ENCODE measurements at places on chromosomes 3 and 15.
A peak's percentile ranks its signal among the peaks of the same experiment; 100 is the strongest.

DNA sequence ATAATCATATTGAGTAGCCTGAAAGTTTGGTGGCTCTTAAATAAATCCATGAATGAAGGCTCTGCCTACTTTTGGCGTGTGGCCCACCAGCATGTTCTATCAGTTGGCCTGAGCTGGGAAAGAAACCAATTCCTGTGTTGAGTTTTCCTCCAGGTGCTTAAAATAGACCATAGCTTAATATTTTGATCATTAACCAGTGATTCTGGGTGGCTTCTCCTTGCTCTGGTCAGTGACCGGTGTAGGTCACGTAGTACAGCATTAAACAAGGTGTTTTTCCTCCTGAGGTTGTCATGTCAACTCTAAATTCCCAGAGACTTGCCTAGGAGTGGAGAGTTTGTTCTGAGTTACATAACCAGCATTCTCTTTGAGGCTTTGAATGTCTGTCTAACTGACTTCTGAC lies 1.3 kb downstream of the HHLA2 start:
- no peak for DNase-seq

DNA sequence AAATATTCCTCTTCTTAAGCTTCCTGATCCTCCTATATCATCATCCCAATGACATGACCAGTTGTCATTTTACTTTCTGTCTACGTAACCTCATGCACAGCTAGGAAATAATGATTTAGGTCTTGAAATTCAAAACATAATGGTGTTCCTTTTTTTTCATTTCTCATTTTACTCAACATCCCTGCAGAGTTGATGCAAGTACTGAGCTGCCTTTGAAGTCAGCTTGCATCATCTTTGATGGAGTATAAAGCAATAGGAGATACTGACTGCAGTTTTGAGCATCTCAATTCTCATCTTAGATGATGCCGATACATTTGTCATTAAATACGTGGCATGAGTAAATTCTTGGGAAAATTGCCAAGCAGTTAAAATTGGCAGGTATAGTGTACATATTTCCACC lies 346.1 kb downstream of the ZIC1 start:
- no peak for DNase-seq

DNA sequence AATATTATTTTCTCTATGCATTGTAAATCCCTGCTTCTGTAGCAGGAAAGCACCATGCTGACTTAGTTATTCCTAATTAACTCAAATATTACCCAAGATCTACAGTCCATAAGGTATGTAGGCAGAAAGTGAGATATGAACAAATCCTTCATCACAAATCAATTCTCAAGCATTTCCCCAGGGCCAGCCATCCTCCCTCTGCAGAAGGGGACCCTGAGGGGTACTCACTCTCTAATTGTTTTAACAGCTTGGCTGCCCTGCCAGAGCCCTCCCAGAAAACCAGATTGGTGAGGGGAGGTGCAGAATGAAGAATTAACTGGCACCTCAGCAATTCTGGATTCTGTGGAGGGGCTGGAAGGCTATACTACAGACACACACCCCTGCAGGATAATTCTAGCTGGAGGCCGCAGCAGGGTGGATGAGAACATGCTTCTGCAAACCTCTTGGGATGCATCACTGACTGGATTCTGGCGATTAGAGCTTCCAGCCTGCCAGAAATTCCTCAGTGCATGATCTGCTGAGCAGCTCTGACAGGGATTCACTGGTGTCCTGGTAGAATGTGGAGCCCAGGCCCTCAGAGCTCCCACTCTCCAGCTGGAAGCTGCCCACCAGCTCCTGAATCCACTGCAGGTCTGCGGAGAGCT lies 88.6 kb upstream of the HERC1 start:
- no peak for DNase-seq

DNA sequence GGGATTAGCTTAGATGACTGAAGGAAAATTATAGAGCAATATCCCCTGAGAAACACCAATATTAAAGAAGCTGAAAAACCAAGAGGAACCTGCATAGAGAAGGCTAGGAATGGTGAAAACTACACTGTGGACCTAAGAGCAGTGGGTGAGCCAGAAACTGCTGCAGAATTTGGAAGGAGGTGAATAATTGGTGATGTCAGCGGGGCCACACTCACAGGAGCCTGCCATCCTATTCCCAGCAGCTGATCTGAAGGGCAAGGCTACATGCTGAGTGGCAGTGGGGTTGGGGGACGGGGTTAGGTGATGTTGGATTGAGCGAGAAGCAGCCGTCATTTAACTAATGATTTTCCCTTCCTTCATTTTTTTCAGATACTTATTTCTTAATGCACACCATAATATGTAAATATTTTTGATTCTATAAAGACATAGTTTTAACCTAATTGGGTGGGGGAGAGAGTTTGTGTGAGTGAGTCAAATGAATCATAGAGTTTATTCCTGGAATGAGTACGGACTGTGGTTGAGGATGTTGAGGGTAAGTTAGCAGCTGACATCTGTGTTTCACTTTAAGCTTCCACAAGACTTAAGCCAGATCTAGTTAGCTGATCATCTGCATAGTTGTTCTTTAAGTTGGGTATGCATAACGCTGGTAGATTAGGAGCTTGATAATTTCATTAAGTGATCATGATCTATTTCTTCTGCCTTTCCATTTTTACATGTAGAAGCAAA lies 222.8 kb downstream of the PTPRG start:
- no peak for DNase-seq

- no peak for DNase-seq
Measured at GRCh38 chr15:44298878-44299277, 10.4 kb downstream of the GOLM2 start.

DNA sequence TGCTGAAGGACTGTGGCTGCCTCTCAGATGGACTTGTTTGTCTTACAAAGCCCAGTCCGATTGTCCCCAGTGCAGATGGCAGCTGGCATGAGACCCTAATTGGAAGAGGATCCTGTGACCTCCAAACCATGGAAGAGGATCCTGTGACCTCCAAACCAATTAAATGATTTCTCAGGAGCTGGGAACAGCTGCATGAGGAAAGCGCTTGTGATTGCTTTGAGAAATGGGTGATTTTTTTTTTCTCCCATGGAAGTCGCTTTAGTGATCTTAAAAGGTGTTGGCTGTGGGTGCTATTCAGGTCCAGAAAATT lies 68.4 kb upstream of the LARS2 start:
- no peak for DNase-seq

- DNase-seq = no peak
Measured at GRCh38 chr15:90101130-90101968, 919 bp downstream of the IDH2 start.

GRCh38 chr15:93495799-93496637 lies 407.0 kb upstream of the RGMA start:
- DNase-seq = no peak

DNA sequence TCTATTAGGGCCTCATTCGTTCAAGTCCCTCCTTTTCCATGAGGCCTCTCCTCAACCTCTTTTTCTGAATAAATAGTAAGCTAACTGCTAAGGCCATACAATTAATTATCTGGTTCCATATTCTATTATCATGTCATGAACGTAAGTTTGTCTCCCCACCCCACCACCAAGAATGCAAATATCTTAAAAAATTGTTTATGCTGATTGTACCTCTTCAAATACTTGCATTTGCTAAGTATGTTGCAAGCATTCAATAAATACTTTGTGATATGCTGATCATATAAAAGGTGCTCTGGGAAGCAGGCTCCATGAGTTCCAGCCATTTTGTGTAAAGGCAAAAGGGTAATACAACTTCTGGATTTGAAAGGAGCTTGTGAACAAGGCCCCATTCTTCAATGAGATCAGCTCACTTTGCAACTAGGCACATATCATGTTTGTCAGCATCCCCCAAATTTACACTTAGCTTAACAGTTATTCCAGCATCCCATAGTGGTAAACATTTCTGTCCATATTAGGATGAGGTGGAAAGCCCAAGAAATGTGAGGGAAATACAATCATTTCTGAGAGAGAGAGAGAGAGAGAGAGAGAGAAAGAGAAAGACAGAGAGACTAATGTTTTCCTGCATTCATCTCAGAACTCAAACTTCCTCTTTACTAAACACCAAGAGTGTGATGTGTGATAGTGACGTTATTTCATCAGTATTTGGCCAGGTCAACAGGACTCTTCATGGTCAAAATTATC lies 33.2 kb downstream of the SLC12A8 start:
- DNase-seq = no peak

- no peak for DNase-seq
Measured at GRCh38 chr3:187210545-187211327, 13.4 kb downstream of the RTP1 start.

DNA sequence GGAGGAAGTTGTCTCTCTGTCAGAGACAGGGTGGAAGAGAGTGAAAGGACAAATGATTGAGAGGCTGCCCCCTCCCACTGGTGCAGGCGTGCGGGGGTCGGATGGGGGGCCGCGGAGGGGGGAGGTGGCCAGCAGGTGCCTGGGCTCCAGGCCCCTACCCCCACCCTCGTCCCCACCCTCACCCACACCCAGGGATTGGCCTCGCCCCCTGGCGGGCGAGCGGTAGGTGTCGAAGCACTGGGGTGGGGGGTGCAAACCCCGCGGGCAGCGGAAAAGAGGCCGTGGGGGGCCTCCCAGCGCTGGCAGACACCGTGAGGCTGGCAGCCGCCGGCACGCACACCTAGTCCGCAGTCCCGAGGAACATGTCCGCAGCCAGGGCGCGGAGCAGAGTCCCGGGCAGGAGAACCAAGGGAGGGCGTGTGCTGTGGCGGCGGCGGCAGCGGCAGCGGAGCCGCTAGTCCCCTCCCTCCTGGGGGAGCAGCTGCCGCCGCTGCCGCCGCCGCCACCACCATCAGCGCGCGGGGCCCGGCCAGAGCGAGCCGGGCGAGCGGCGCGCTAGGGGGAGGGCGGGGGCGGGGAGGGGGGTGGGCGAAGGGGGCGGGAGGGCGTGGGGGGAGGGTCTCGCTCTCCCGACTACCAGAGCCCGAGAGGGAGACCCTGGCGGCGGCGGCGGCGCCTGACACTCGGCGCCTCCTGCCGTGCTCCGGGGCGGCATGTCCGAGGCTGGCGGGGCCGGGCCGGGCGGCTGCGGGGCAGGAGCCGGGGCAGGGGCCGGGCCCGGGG lies at the start of gene KAT2B:
TSS of gene KAT2B (plus strand) at position 682 of the 783 bp plus-strand sequence. CDS start at position 714, 32 bp downstream.
- peak; percentile 69 for DNase-seq

DNA sequence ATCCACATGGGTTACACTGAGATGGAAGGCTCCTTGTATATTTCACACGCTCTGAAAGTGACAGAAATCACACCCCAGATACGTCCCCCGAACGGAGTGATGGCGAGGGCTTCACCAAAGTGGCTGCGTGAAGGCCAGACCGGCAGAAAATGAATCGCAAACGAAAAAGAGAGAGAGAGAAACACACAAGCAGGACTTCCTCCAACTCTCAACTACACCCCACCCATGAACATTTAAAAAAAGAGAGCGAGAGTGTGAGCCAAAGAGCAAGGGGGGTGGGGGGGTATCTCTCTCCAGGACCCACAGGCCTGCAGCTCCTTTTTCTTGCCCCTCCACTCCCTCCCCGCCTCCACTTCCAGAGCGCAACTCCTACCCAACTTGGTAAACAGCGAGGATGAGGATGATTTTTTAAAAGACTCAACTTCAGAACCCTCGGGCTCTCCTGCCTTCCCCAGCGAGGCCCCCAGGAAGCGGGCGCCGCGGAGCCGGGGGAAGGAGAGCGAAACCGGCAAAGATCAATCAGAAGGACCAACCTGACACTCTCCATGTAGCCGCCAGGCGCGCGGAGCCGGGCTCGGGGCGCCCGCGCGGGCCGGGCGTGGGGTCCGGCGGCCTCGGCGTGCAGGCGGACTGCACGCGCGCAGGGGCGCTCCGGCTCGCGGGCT lies 519.1 kb downstream of the FOXP1 start:
- no peak for DNase-seq

DNA sequence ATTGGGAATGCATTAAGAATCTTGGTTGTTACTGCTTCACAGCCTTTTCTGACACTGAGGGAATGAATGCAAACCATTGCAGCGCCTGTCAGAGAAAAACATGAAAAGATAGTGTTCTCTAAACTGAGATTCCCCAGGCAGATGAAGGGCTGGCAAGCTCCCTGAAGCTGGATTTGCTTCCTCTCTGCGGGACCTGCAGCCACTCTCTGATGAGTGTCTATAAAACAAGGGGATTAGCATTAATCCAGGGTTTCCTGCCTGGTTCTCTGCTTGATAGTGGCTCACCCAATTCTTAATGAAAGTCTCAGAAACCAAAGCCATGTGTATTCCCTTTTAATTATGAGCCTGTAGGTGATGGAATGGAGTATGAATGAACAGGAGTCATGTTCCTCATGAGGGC lies 344.3 kb upstream of the UMPS start:
- no peak for DNase-seq

- no peak for DNase-seq
Measured at GRCh38 chr3:165641569-165642310, 195.5 kb downstream of the BCHE start.

DNA sequence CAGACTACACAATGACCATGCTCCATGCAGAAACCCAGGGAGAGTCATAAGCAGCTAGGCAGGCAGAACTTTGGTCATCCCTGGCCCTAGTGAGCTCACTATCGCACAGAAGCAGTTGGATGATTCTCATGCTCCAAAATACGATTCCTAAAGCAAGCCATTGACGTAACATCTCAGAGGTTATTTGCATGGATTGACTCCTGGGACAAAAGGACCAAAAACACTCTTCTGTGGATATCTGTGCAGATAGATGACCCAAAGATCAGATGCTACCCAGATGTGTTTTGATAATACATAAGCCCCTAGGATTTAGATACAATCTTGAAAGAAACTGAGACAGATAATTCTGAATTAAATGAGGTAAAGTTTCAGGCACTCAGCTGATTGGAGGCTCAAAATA lies 33.4 kb upstream of the STT3B start:
- DNase-seq = no peak

DNA sequence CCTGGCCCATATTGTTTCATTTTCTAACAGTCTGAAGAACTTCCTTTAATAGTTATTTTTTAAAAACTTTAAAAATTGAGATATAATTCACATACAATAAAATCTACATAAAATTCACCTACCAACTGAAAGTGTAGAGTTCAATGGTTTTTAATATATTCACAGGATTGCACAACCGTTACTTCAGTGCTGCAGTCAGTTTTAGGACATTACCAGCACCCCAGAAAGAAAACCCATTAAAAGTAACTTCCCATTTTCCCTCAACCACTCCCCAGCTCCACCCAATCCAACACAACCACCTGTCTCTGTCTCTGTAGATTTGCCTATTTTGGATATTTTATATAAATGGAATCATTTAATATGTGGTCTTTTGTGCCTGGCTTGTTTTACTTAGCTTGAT lies 29.6 kb downstream of the MGA start:
- DNase-seq = no peak

GRCh38 chr15:39625856-39626255 lies 45.0 kb downstream of the THBS1 start:
- DNase-seq = no peak

- DNase-seq = no peak
Measured at GRCh38 chr3:56145410-56145809, 322.9 kb downstream of the ERC2 start.

GRCh38 chr15:78422571-78423340 lies 15.3 kb upstream of the IREB2 start:
- DNase-seq = no peak

DNA sequence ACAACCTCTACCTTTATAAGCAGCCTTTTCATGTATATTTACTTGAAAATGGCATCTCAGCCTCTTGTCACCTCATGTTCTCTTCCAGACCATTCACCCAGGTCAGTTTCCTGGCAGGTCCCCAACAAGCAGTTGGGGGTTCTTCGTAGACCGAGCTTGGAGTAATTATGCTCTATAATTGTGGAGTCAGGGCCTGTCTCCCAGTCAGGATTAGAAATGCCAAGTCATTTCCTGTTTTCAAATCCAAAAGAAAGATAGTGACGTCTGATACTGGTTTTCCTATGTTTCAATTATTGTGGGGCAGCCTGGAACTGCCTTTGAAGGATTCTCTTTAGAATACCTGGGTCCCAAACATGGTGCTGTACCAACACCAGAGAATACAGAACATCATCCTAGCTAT lies 430.6 kb downstream of the MECOM start:
- no peak for DNase-seq
